Fibroblast of pulmonary artery (primary cell): ENCODE measurements at places on chromosomes 13 and 19.

- no peak for DNase-seq
Observed at GRCh38 chr19:5263615-5264014, 77.0 kb downstream of the PTPRS start.

GRCh38 chr13:28355822-28356371, 139.0 kb downstream of the FLT1 start:
- peak; percentile 91 for DNase-seq

- DNase-seq = no peak
Observed at GRCh38 chr19:4800591-4801081, 9.1 kb downstream of the FEM1A start.

DNA sequence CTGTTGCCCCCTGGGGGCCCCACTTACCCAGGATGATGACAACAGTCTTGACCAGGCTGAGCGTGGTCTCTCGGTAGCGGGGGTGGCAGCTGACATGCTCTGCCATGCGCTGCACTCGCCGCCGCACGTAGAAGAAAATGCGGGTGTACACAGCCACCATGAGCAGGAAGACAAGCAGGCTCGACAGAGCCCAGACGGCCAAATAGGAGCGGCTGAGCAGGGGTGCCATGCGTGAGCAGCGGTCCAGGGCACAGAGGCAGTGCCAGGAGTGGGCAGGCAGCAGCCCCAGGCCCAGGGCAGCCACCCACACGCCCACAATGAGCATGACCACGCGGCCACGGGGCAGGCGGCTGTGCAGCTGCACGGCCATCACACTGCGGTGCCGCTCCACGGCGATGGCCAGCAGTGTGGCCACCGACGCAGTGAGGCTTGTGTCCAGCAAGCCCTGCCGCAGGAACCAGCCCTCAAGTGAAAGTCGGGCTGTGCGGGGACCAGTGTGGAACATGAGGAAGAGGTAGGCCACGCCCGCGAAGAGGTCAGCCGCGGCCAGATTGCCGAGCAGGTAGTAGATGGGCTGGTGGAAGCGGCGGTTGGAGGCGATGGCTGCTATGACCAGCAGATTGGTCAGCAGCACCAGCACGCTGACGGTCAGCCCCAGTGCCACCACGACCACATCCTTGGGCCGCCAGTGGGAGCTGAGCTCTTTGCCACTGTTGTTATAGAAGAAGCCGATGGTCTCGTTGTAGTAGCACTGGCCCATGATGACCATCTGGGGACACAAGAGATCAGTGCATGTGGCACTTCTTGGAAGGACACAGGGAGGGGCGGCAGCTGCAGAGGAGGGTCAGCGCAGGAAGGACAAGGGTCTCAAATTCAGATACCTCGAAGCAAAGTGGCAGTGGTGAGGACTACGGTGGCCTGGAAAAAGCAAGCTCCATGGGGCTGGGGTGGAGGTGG, 1.2 kb downstream of the LPAR2 start:
- DNase-seq = no peak

DNA sequence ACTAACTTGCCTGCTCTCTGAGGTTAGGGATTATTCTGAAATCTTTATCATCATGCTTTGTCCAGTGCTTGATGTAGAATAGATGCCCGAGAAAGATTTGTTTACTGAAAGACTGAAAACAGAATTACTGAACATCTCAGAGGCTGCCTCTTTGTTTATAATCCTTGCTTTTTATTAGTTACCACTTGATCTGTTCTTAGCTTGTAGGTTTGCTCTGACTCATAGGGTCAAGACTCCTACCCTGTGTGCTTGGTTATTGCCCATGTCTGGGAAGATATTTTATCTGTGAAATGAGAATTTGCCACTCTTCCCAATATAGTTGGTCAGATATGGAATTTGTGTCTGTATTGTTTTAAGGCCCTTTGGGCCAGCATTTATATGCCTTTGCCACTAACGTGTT, 675.3 kb downstream of the DIAPH3 start:
- DNase-seq = no peak

DNA sequence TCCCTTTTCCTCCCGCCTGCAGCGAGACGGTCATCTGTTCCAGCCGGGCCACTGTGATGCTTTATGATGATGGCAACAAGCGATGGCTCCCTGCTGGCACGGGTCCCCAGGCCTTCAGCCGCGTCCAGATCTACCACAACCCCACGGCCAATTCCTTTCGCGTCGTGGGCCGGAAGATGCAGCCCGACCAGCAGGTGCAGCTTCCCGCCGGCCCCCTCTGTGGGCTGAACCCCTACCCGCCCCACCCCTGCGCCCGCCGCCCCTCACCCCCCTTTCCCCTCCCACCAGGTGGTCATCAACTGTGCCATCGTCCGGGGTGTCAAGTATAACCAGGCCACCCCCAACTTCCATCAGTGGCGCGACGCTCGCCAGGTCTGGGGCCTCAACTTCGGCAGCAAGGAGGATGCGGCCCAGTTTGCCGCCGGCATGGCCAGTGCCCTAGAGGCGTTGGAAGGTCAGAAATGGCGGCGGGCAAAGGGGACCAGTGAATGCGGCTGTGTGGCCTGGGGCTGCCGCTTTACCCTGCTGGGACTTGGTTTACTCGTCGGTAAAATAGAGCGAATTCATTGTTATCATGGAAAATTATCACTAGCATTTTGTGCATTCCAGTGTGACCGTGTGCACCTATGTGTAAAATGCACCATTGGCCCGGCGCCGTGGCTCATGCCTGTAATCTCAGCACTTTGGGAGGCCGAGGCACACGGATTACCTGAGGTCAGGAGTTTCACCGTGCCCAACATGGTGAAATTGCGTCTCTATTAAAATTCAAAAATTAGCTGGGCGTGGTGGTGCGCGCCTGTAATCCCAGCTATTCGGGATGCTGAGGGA, 10.6 kb downstream of the VASP start:
- DNase-seq = no peak

DNA sequence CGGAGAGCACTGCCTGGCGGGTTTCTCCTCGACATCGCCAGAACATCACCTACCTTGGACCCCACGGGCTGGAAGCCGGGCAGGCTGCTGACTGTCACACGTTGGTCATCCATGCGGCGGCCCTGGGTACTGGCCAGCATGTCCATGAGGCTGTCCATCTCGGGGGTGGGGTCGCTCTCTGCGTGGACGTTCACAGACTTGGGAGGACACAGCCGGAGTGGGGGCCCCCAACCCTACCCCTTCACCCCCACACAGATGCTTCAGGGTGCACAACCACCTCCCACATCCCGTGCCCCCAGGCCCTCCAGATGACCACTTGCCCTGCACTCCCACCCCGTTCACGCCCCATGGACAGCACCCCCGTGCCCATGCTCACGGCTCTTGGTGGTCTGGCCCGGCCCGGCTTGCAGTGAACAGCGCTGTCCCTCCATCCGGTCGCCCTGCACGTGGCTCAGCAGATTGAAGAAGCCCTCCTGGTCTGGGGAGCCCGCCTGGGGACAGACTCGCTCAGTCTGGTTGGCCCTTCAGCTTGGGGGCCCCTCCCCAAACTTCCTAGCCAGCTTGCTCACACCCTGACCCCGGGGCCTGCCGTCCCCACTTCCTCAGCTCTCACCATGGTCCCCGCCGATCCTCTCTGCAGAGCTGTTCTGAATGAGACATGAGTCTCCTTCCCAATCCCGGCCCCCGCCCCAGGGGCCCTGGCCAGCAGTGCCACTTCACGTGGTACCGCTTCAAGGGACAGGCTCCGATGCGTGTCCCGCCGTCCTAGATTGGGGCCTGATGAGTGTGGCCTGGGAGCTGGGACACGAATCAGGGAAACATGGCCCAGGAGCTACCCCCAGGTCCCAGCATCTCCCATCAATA, 947 bp downstream of the PCP2 start:
- DNase-seq = no peak

GRCh38 chr19:48413879-48414587, 20.6 kb downstream of the GRIN2D start:
- no peak for DNase-seq

DNA sequence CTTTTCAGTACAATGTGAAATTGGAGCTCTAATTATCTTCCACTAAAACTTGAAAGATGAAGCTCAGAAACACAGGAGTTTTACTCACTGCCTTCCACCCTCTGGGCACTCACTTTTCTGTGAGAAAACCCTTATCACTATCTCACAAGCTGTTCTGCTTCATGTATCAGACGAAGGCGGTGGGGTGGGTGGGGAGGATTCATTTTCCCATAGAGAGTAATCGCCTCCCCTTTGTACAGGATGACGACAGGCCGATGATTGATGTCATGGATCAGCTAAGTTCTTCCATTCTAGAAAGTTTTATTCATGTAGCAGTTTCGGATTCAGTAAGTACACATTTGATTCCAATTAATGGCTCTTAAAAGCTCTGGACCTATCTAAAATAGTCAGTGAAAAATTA, 139.9 kb downstream of the ZAR1L start:
- DNase-seq = peak; percentile 36

DNA sequence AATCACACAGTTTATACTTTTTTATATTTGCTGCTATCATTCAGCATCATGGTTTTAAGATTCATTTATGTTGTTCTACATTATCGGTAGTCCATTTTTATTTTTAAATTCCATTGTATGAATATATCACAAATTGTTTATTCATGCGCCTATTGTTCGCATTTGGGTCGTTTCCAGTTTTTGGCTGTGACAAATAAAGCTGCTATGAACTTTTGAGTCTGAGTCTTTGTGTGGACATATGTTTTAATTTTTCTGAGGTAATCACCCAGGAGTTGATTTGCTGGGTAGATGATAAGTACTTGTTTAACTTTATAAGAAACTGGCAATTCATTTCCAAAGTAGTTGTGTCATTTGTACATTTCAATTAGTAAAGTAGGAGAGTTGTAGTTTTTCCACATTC, 74.2 kb upstream of the CSNK1A1L start:
- peak; percentile 49 for DNase-seq

DNA sequence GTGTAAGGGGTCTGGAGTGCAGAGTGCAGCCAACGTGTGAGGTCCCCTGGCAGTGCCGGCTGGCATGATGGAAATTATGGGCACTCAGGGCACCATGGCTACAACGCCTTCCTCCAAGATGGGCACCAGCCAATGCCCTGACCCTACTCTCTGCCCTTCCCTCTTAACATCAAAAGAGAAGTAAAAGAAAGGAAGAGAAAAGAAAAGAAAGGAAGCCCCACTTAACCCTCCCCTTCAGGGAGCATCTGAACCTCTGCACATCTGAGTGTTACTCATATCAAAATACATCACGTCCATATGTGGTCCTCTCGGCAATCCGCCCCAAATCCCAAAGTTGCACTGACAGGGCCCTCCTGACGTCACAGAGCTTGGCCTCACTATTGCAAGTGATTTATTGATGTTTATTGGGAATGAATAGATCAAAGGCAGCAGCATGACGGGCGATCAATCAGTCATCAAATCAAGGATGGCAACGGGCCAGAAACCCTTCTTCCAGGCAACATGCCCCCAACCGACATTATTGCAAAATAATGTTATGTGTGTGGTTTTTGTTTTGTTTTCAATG, 1.3 kb downstream of the TSHZ3 start:
- no peak for DNase-seq

- DNase-seq = peak; percentile 79
Observed at GRCh38 chr13:51523082-51523518, 61.2 kb upstream of the WDFY2 start.

DNA sequence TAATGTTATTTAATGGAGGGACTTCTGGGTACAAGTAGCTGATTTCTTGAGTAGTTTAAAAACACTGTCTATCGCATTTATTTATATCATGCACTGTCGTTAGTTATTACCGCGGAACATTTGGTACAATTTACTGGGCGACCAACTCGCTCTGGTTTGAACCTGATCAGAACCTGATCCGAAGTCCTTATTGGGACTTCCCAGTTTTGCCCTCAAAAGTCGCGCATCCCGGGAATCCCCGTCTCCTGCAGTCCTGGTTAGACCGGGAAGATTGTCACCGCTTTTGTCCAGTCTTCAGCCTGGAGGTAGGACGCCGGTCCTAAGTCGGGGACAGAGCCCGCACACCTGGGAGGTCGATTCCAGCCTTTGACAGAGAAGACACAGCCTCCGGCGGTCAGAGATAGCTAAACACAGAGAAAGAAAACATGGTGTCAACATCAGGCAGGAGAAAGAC, 694 bp downstream of the CLN5 start:
- DNase-seq = peak; percentile 27

- no peak for DNase-seq
Observed at GRCh38 chr19:6229216-6229913, 50.4 kb downstream of the MLLT1 start.

GRCh38 chr13:44404261-44405132, 30.9 kb downstream of the SERP2 start:
- no peak for DNase-seq

DNA sequence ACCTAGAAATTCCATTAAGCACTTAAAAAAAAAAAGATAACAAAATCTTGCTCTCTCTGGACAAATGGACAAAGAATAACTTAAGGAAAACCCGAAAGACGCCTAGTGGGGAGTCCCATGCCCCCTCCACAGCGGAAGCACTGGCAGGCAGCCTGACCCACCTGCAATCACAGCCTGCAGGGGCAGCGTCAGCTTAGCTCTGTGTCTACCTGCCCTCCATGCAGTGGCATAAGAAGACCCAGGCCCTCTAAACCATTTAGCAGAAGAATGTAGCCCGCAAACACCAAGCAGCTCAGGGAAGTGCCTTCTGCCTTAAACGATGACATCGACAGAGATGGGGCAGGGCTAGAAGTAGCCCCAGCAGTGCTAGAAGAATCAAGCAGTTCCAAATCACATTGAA, 36.0 kb downstream of the KCTD15 start:
- no peak for DNase-seq

GRCh38 chr13:20664351-20664750, 39.1 kb upstream of the IL17D start:
- DNase-seq = no peak

GRCh38 chr13:105365021-105365550, 1170.4 kb downstream of the EFNB2 start:
- DNase-seq = no peak

- DNase-seq = no peak
Observed at GRCh38 chr19:1366899-1367870, 16.5 kb upstream of the NDUFS7 start.

- peak; percentile 40 for DNase-seq
Observed at GRCh38 chr19:48966541-48967345, 1.6 kb downstream of the FTL start.

DNA sequence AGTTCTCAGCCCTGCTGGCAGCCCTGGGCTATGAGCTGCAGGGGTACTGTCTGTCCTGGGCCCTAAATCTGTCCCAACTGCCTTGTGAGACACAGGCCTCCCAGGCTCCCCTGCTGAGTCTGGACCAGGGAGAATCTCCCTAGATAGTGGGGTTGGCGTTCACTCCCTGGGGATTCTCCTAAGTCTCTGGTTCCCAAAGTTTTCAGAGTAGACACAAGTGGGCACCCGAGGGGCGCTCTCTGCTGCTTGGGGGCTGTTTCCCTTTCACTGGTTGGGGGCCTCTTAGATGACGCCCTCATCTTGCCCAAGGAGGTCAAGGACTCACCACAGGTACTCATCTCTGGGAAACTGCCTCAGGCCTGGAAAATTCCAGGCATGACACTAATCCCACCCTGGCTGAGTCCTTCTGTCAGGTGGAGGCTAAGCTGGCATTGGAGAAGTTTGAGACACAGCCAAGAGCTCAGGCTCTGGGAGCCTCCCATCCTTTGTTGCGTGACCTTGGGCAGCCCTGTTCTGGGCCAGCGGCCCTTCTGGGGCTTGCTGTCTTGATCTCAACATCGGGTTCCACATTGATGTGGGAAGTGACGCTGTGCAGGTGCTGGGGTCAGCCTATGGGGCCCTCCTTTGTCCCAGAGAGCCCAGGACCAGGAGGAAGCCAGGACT, 3.9 kb downstream of the RPL18A start:
- DNase-seq = no peak
